Stimulated activated CD8-positive, alpha-beta memory T cell treated with anti-CD3 and anti-CD28 coated beads, Interleukin-7, amount 100 ng/mL, for 1 hour (primary cell): ENCODE measurements at places on chromosomes 4 and X.

GRCh38 chrX:68098431-68098830, 334.9 kb downstream of the OPHN1 start:
- DNase-seq, result no peak

DNA sequence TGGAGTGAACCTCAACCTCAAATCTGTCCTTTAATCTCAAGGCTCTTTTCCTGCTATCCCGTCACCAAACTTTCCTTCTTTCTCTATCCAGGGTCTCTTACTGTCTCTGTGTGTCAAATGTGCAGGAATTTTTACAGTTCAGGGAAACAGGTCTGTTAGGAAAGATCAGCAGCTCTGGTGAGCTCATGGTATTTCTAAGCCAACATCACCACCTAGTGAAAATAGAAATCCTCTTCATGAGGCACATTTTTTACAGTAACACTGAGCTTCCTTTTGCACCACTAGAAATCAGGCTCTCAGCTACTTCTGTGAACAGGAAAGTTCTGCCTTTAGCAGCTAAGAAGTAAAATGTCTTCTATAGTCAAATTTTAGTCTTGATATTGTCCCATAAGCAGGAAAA, 39.6 kb downstream of the NUDT11 start:
- no peak for DNase-seq

GRCh38 chrX:111191598-111191997, 78.7 kb downstream of the CAPN6 start:
- DNase-seq, result no peak

DNA sequence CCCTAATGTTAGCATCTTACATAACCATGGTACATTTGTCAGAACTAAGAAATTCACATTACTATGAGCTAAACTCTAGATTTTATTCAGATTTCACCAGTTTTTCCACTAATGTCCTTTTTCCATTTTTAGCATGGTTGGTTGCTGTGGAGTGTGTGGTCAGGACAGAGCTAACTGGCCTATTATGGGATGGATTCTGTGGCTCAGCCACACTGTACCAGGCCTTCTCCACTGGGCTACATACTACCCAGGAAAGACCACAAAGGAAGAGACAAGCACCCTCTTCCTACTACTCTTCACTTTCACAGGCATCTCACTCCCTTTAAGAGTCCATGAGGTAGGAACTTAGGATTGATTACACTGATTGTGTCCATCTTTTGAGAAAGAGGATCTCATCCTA, 67.4 kb downstream of the ZNF827 start:
- DNase-seq, result no peak

GRCh38 chrX:72584163-72584562, 11.5 kb upstream of the HDAC8 start:
- no peak for DNase-seq

DNA sequence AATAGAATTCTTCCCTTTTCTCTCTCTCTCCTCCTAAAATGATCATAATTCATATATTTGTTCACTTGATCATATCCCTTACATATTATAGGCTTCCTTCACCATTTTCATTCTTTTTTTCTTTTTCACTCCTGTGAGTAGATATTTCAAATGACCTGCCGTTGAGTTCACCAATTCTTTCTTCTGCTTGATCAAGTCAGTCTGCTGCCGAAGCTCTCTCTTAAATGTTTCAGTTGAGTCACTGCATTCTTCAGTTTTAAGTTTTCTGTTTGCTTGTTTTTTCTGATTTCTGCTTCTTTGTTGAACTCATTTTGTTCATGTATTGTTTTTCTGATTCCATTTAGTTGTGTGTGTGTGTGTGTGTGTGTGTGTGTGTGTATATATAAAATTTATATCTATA, 354.3 kb downstream of the GPAT3 start:
- no peak for DNase-seq

DNA sequence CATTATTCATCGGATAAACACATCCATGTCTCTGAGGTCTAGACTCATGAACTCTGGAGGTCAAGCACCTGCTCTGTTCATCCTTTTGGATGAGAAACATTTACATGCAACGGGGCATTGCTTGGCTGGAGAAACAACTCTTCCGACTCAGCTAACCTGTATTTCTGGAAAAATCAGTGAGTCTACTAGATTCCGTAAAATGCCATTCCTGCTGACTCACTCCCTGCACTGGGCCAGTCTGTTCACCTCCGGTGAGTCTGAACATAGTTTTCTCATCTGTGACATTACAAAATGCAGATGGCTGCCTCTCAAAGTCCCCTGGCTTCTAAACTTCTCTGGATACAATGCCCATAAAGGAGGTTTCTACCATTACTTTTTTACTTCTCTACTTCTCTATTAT, 185.7 kb upstream of the HS3ST1 start:
- no peak for DNase-seq

- DNase-seq, result peak; percentile 53
Observed at GRCh38 chrX:153926858-153927671, 1.0 kb upstream of the ARHGAP4 start.

DNA sequence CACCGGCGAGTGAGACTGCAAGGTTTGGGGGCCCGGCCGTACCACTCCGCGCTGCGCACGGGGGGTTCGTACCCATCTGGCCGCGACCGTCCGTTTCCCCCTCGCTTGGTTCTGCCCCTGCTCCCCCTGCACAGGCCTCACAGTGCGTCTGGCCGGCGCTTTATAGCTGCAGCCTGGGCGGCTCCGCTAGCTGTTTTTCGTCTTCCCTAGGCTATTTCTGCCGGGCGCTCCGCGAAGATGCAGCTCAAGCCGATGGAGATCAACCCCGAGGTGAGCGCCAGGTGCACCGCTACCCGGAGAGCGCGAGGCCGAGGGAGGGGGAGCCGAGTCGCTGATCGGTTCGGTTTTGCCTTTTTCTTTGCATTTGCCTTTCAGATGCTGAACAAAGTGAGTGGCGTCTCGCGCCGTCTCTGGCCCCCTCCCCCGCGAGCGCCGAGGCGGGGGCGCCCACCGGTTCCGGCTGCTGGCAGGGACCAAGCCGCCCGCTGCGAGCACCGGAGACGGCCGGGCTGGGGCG, at the start of gene UCHL1:
UCHL1 (plus strand) TSS at position 189 of the 517 bp plus-strand sequence; CDS start at position 238, 49 bp downstream.
- DNase-seq, result no peak

DNA sequence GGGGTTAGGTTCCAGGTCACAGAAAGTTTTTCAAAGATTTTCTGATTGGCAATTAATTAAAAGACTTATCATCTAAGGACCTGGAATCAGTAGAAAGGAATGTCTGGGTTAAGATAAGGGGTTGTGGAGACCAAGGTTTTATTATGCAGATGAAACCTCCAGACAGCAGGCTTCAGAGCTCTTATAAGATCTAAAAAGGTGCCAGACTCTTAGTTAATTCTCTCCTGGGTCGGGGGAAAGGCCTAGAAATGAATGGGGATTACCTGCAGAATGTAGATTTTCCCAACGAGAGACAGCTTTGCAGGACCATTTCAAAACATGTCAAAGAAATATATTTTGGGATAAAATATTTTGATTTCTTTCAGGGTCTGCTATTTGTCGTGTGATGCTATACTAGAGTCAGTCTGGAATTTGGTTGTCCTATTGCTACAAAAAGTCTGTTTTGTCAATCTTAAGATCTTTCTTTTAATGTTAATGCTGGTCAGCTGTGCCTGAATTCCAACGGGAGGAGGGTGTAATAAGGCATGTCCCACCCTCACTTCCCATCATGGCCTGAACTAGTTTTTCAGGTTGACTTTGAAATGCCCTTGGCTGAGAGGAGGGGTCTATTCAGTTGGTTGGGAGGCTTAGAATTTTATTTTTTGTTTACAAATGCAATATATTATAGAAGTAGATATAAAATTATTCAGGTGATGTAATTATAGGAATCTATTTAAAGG, 15.8 kb downstream of the EGF start:
- no peak for DNase-seq

GRCh38 chr4:113339430-113339813, 290.0 kb downstream of the ANK2 start:
- no peak for DNase-seq

DNA sequence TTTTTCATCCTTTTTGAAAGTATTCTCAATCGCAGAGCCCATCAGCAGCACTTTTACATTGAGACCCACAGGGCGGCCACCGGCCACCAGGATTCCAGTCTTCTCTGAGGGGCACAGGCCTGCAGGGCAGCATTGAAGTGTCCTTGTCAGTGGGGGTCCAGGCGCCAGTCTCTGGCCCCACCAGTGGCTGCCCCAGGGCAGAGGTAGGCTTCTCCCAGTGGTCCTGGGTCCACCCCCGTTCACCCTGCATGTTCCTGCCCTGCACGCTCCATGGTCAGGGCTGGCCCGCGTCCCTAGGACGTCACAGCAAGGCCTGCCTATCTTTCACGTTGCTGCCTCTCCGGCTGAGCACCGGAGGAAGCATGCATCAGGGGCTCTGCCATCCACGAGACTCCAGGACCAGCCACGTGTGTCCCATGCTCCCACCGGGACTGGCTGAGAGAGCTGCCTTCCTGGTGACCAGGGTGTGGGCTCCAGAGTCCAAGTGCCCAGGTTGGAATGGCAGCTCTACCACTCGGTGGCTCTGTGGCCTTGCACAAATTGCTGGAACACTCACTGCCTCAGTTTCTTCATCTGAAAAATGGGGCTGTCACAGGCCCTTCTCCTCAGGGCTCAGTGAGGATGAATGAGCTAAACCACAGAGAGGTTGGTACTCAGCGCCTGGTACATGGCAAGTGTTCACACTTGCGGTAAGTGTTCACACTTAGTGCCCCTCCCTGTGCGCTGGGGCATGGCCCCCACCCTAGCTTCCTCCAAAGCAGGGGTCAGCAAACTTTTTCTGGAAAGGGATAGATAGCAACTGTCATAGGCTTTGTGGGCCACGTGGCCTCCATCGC, 30.7 kb upstream of the JAKMIP1 start:
- no peak for DNase-seq

- peak; percentile 49 for DNase-seq
Observed at GRCh38 chr4:38131371-38132091, 171.3 kb downstream of the PTTG2 start.

DNA sequence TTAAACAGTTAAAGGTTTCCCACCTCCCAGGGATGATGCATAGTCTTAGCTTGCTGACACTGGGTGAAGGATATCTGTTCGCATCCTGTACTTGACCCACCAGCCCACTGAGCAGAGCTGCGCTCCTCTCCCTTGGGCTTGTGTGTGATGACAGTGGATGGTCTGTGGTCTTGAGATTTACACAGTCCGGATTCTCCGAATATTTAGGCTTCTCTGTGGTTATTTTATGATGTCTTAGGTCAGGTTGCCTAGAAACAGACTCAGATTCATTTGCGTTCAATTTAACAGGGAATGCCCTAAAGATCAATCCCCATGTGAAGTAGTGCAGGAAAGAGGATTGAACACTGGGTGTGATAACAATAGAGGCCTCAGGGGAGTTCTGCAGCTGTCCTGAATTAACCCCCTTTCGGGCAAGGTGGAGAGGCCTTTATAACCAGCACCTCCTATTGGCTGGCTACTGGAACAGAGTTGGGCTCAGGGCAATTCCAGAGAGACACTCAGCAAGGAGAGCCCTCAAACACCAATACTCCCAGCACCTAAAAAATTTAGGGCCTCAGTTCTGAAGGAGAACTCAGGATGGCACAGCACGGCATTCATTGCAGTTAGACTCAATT, 653.2 kb upstream of the GALNT7 start:
- DNase-seq, result no peak

DNA sequence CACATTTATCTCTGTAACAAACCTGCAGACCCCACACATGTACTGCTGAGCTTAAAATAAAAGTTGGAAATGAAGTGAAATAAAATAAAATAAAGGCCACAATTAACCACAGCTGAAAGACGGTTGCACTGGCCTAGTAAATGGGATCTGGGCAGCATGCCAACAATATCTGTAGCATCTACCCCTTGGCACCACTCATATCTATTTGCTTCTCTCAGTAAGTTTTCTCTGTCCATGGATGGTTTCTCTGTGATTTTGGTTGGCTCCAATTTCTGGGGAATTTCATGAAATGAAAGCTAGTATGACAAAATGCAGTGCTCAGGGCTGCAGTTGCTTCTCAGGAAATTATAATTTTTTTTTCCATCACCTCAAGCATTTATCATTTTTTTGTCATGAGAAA, 172.0 kb upstream of the IL15 start:
- no peak for DNase-seq

DNA sequence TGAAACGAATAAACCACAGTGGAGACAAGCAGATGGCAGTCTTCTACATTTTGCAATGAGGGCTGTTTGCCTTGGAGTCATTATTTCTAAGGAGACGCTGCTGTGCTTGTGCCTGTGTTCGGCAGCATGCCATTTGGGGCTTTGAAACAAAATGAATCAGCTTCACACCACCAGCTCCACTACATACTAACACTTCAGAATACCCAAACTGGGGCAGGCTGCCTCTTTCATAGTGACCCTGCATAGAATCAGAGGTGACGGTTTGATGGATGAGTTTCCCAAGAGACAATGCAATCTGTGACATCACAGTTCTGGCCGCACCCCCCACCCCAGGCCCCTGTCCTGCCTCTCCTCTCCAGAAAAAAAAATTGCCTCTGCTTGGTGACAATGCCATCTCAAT, 57.1 kb upstream of the MID1 start:
- DNase-seq, result no peak

- no peak for DNase-seq
Observed at GRCh38 chr4:84680956-84681355, 98.0 kb downstream of the CDS1 start.

DNA sequence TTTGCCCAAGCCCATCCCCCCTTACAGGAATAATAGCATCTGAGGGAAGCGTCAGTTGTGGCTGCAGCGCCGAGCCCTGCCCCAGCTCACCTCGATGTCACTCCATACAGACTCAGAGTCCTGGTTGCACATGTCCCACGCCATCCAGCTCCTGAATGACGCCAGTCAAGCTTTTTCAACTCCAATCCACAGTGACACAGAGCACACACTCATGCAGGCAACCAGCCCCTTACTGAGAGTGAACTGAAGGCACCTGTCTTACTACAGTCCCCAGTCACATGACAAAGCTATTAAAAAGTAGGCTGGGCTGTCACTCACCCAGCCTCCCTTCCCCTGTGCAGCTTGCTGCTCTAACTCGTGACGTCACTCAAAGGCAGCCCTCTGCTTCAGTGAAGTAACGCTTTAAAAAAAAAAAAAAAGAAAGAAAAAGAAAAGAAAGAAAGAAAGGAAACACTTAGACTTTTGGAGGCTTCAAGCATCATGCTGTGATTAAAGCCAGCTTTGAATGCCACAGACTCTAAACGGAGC, at the start of gene PPARGC1A:
PPARGC1A (minus strand) TSS at position 234 of the 528 bp plus-strand sequence; CDS start at position 144, 90 bp downstream.
- no peak for DNase-seq

DNA sequence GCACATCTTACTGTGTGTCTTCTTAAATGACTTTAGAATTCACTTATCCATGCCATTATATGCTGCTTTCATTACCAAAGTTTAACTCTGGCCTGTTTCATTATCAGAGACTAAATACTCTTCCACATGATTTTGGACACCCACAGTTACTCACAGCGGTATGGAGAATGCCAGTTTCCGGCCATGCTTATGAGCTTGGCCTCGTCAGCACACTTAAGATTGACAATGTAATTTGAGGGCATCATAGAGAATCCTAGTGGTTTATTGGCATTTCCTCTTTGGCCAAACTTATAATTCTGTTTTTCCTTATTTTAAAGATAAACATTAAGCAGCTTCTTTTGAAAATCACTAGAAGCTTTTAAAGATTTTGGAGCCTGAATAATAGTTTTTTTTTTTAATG, 104.5 kb downstream of the IRF2 start:
- DNase-seq, result no peak

GRCh38 chrX:81304563-81304962, 102.7 kb downstream of the SH3BGRL start:
- no peak for DNase-seq

GRCh38 chrX:153381684-153382532, 19.2 kb downstream of the PNMA6E start:
- DNase-seq, result no peak
